AG09319 (cell line): ENCODE measurements at places on chromosomes 16 and 17.

- DNase-seq: peak; percentile 99
Observed at GRCh38 chr17:40551091-40551878, 14.0 kb downstream of the CCR7 start.

DNA sequence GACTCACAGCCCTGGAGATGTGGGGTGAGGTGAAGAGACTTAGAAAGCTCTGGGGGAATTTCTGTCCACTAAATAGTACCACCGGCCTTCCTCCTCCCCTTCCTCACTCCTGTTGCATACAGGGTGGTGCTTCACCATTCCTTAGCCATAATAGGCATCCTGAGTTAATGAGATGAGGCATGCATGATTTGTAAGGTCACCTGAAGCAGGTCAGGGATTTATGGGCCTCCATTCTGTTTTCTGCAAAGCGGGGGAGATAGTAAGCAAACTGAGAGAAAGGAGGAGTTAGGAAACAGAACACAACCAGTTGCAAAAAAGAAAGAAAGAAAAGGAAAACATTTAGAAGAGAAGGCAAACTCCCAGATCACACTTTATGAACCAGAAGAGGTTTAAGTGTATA lies 9.3 kb upstream of the MYOCD start:
- DNase-seq: no peak

GRCh38 chr16:68469796-68470460 lies 21.6 kb upstream of the SMPD3 start:
- DNase-seq: no peak

- peak; percentile 10 for DNase-seq
Observed at GRCh38 chr16:49986351-49987124, 38.5 kb upstream of the CNEP1R1 start.

- DNase-seq: no peak
Observed at GRCh38 chr17:1577583-1578013, 15.0 kb upstream of the PITPNA start.

GRCh38 chr17:66918896-66919295 lies 45.6 kb upstream of the CACNG4 start:
- no peak for DNase-seq

- no peak for DNase-seq
Observed at GRCh38 chr16:69717066-69717465, 9.3 kb downstream of the NQO1 start.

DNA sequence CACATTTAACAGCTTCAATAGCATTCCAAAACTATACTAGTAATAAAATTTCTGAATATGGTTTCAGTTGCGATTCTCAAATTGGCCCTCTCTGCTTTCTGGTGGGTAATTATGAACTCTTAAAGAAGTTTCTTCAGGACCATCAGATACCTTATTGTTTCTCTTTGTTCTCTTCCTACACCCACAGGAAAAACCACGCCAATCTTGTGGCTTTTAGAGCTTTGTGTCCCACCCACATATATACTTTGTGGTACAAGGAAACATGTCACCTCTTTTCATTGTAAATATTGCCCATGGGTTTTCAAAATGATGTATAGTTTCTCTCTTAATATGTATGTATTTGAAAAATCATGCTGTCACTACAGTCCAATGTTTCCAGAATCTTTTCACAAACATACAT lies 12.1 kb downstream of the ABCA9 start:
- no peak for DNase-seq

GRCh38 chr17:49357516-49357915 lies 4.5 kb downstream of the ZNF652 start:
- no peak for DNase-seq

- DNase-seq: no peak
Observed at GRCh38 chr17:82691714-82692113, 6.8 kb downstream of the RAB40B start.

- no peak for DNase-seq
Observed at GRCh38 chr17:59377410-59377809, 46.0 kb downstream of the YPEL2 start.

GRCh38 chr16:83838151-83838550 lies 30.4 kb downstream of the HSBP1 start:
- DNase-seq: no peak

GRCh38 chr17:4902540-4902939 lies 358 bp downstream of the CHRNE start:
- no peak for DNase-seq

GRCh38 chr16:1076801-1077576 lies 4.4 kb downstream of the SSTR5 start:
- no peak for DNase-seq

DNA sequence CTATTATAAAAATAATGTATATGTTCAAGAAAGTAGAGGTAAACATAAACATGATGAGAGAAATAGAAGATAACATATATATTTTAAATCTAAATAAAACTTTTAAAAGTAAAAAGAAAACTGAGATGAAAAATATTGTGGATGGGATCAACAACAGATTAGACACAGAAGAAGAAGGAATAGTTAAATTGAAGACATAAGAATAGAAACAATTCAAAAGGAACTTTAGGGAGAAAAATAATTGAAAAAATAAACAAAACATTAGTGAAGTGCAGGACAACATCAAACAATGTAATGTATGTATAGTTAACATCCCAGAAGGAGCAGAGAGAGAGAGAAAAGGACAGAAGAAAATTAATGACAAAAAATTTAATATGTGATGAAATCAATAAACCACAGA lies 228.1 kb upstream of the TNRC6C start:
- no peak for DNase-seq

DNA sequence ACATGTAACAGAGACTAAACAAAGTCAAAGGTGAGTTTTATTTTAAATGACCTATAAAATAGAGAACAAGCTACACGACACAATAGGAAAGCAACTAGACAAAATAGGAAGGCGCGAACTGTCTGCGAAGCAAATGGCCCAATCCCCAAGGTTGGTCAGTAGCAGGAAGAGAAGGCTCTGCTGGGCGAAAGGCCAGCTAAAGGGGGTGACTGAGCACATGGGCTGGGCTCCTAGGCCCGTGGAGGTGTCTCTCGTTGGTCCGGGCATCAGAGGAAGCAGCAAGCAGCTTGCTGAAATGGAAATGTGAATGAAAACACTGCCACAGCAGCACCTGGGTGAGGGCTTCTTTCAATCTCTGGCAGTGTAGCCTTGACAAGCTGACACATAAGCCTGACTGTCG lies 129.4 kb downstream of the ZNF778 start:
- DNase-seq: no peak

DNA sequence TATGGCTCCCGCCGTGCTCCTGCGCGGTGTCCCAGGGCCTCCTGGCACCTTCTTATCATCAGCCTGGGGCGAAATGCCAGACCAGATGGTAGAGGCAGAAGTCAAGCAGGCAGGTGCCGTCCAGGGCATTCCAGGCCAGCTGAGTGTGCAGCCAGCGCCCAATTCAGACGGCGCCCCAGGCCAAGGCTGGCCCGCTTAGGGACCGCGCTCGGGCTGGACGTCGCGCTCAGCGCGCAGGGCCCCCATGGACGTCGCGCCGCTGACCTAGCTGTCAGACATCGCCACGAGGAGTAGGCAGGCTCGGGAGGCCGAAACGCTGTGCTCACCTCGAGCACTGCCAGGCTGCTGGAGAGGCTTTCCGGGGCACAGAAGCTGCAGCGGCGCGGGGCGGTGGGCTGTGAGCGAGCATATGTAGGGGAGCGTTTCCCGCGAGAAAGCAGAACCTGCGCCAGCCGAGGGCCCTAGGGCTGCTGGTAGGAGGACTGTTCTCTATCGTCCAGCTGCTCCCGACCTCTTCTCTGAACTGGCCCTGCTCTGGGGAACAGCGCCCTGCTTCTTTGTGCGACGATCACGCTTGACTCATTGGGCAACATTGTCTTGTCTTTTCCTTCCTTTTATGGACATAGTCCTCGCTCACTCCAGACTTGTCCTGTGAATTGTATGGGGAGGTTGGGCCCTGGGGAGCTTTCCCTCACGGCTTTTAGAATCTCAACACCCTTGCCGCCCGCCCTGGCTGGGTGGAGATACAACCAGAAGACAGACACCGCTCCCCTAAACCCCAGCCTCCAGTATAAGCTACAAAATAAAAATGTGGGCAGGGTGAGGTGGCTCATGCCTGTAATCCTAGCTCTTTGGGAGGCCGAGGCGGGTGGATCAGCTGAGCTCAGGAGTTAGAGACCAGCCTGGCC lies 8.4 kb upstream of the CA4 start:
- DNase-seq: no peak

DNA sequence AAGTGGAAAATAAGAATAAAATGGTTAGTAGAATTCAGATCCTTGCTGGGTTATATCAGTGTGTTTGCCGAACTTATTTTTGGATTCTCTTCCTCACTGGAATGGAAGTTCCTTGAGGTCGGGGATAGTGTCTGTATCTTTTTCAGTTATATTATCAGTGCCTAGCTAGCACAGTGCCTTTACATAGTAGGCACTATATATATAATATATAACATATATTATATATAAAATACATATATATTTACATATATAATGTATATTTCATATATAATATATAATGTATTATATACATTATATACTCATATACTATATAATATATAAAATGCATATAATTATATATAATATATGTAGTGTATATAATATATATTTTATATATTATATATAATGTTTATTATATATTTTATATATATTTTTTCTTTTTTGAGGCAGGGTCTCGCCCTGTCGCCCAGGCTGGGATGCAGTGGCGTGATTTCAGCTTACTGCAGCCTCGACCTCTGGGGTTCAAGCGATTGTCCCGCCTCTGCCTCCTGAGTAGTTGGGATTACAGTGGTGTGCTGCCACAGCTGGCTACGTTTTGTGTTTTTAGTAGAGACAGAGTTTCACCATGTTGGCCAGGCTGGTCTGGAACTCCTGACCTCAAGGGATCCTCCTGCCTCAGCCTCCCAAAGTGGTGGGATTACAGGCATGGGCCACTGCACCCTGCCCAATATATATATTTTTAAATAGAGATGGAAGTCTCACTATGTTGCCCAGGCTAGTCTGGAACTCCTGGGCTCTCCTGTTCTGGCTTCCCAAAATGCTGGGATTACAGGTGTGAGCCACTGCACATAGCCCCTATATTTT lies 3.2 kb downstream of the NFATC3 start:
- no peak for DNase-seq

DNA sequence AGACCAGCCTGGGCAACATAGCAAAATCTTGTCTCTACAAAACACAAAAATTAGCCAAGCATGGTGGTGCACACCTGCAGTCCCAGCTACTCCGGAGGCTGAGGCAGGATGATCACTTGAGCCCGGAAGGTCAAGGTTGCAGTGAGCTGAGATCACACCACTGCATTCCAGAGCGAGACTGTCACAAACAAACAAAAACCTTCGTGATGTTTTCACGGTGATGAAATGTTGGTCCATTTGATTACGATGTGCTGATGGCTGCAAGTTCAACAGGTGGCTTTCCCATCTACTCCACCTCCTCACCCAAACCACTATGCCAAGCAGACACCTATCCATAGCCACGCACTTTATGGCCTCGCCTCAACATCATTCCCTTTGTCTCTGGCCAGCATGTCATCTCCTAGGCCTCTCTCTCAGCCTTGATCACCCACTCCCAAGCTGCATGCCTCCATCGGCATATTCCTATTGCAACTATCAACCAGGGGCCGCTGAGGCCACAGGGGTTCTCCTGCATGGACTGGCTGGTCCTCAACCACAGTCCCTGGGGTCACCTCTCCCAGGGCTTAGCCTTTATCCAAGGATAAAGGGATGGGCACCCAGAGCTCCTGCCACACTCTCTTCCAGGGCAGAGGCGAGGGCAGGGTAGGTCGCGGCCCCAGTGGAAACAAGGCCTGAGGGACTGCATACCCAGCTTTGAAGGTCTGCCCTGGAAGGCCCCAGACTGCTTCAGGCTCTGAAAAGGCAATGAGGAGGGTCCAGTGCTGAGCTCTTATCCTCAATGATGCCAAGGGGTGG lies 17.1 kb upstream of the ALOX15B start:
- no peak for DNase-seq

DNA sequence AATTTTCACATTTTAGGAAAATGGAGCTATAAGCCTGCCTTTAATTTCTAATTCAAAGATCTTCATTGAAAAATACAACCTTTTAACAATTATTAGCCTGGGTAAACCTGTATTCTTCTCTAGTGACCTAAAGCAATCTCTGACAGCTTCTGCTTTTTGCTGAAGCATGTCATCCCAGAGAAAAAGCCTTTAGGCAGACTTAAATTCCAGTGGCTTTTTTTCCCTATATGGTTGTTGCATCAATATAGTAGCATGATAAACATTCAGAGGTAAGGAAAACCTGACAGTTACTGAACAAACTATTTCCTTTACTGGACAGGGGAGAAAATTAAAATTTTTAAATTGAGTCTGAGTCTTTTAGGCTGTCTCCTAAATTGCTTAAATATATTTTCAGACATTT lies 7.8 kb upstream of the EVI2A start:
- no peak for DNase-seq

DNA sequence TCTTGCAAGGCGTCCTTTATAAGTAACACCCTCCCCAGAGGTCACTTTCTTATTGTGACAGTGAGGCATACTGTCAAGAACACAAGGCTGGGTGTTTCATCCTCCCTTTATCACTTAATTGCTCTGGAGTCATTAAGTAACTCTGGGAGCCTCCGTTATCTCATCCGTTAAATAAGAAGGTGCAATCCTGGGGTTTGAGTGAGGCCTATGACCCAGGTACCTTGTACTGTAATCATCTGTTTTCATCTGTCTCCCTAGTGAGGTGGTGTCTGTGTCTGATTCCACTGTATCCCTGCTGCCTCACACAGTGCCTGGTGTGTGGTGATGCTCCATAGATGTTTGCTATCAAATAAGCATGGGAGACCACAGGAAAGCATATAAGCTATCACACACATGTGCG lies 17.7 kb downstream of the TNS4 start:
- no peak for DNase-seq

DNA sequence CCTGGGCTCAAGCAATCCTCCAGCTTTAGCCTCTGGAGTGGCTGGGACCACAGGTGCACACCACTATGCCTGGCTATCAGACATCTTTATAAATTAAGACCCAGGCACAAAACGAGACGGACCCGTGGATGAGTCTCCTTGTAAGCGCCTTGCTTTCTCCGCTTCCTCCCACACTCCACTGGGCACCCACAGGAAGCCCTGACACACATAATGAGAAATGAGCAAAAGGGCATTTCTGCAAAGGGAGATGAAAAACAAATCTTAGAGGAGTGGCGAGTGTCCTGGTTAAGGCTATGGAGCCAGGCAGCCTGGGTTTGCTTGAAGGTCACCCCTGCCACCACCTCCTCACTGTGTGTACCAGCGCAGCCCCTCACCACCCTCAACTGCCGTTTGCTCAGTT lies 56.3 kb downstream of the XYLT1 start:
- DNase-seq: no peak

DNA sequence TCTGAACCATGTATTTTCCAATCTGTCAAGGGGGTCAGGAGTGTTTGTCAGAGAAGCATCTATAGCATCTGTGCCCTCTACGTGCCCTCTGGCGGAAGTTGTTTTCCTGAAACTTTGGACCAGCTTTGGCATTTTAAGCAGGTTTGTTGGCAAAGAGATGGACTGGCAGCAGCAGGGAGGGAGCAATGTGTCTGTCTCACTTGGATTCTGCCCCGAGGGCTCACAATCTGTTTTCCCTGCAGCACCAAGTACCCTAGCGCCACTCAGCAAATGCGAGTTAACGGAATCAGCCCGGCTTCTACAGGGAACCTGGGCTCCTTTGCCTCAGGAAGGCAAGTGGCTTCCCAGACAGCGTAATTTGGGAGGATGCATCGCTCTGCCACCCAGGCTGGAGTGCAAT lies 17.4 kb downstream of the DUSP14 start:
- DNase-seq: no peak

GRCh38 chr16:53518550-53519416 lies 15.8 kb upstream of the AKTIP start:
- DNase-seq: no peak
